Breast epithelium (tissue), 4 donors: ENCODE measurements at places on chromosomes 5 and 9.

DNA sequence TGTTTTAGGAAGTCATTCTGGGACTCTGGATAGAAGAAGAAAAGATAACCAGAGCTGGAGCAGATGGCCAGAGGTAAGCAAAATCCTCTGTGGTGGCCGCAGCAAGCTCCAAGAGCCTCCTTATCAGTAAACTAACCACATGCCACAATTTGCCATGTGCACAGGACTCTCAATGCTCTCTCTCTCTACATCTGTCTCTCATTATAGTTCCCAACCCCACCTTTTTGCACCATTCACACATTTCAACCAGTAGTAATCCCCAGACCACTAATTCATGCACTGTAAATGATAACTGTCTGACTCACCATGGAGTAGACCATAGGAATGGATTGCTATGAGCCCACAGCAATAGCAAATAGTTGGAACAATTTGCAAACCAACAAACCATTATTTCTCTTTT is 526.1 kb downstream of the TLR4 start:
- no peaks in the 10 kb centered on the region for H3K4me1 ChIP-seq
- no peak overlapping the region for H3K27ac ChIP-seq
- DNase-seq: no peak
- H3K27me3 ChIP-seq: no peaks in the 10 kb centered on the region
- no peaks in the 10 kb centered on the region for H3K36me3 ChIP-seq

GRCh38 chr9:114214686-114215414 is 59.5 kb downstream of the COL27A1 start:
- H3K4me1 ChIP-seq: no peaks in the 10 kb centered on the region
- no peak overlapping the region for H3K4me3 ChIP-seq
- H3K36me3 ChIP-seq: no peaks in the 10 kb centered on the region
- H3K27me3 ChIP-seq: no peaks in the 10 kb centered on the region
- H3K27ac ChIP-seq: no peak overlapping the region

DNA sequence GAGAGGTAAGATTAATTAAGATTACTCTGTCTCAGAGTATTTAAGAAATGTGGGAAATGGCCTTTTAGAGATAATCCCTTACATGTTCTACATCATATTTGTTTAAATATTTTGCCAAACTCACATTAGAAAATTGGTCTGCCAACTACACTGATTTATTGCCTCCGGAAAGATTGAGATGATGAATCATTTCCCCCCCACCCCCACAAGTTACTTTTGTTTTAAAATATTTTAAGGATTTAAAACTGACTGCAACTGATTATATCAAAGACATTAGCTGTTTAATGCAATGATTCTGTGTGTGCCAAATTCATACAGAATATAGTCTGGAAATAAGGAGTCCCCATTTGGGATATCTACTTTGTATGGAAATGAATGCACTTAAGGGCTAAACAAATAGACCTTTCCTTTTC is 674.4 kb downstream of the PRR16 start:
- H3K36me3 ChIP-seq: no peaks in the 10 kb centered on the region
- no peak for DNase-seq
- no peaks in the 10 kb centered on the region for H3K27me3 ChIP-seq
- H3K27ac ChIP-seq: no peak overlapping the region
- no peaks in the 10 kb centered on the region for H3K4me1 ChIP-seq

GRCh38 chr5:123283031-123283430 is 140.2 kb downstream of the CEP120 start:
- no peak overlapping the region for H3K27ac ChIP-seq
- DNase-seq: no peak
- no peak overlapping the region for H3K4me3 ChIP-seq
- no peaks in the 10 kb centered on the region for H3K4me1 ChIP-seq
- no peaks in the 10 kb centered on the region for H3K36me3 ChIP-seq

- no peaks in the 10 kb centered on the region for H3K4me1 ChIP-seq
- H3K36me3 ChIP-seq: no peaks in the 10 kb centered on the region
Observed at GRCh38 chr9:128358861-128359260, 12.3 kb upstream of the URM1 start.

GRCh38 chr9:23171479-23171878 is 654.6 kb downstream of the ELAVL2 start:
- DNase-seq: no peak
- H3K4me1 ChIP-seq: no peaks in the 10 kb centered on the region
- H3K4me3 ChIP-seq: no peak overlapping the region
- no peaks in the 10 kb centered on the region for H3K36me3 ChIP-seq
- H3K27ac ChIP-seq: no peak overlapping the region
- H3K27me3 ChIP-seq: no peaks in the 10 kb centered on the region

DNA sequence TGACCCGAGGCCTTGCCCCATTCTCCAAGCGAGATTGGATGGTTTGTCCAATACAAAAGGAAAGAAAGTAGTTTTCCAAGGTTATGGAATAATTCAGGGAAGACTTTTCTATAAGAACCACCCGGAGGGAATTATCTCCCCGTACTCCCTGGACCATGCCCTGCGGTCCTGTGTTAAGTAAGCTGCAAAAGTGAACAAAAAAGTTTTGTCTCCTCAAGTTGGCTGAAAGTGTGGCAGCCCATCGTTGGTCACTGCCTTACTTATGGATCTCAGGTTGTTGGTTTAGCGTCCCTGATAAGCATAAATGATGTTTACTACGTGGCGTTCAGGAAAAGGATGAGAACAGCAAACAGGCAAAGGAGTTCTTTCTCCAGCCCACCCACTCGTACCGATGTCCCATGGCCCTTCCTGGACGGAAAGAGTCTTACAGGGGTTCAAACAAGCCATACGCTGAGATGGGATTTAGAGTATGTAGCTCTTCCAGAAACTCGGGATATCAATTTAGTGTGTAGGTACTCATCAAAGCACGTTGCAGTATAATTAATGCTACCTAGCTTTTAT is 413 bp upstream of the AUH start:
- H3K27ac ChIP-seq: peak overlapping the region; percentile 94
- H3K4me1 ChIP-seq: no peaks in the 10 kb centered on the region
- no peaks in the 10 kb centered on the region for H3K27me3 ChIP-seq
- no peaks in the 10 kb centered on the region for H3K36me3 ChIP-seq
- H3K4me3 ChIP-seq: peak overlapping the region; percentile 95

GRCh38 chr5:178895615-178896571 is at the start of gene ZFP2:
TSS of gene ZFP2 (plus strand) at chr5:178895913. CDS start at chr5:178931314, 35,401 bp downstream.
- H3K36me3 ChIP-seq: no peaks in the 10 kb centered on the region
- DNase-seq: no peak
- peak within 1 kb of the TSS; percentile 90 for H3K27ac ChIP-seq
- H3K4me1 ChIP-seq: no peaks in the 10 kb centered on the region

GRCh38 chr9:109423877-109424276 is 74.2 kb downstream of the PTPN3 start:
- no peaks in the 10 kb centered on the region for H3K27me3 ChIP-seq
- H3K36me3 ChIP-seq: no peaks in the 10 kb centered on the region
- H3K4me3 ChIP-seq: no peak overlapping the region
- no peaks in the 10 kb centered on the region for H3K4me1 ChIP-seq
- DNase-seq: no peak
- H3K27ac ChIP-seq: no peak overlapping the region

- H3K27ac ChIP-seq: no peak overlapping the region
- no peaks in the 10 kb centered on the region for H3K4me1 ChIP-seq
- H3K4me3 ChIP-seq: no peak overlapping the region
- no peaks in the 10 kb centered on the region for H3K27me3 ChIP-seq
Observed at GRCh38 chr5:25439025-25439424, 794.2 kb upstream of the CDH10 start.

DNA sequence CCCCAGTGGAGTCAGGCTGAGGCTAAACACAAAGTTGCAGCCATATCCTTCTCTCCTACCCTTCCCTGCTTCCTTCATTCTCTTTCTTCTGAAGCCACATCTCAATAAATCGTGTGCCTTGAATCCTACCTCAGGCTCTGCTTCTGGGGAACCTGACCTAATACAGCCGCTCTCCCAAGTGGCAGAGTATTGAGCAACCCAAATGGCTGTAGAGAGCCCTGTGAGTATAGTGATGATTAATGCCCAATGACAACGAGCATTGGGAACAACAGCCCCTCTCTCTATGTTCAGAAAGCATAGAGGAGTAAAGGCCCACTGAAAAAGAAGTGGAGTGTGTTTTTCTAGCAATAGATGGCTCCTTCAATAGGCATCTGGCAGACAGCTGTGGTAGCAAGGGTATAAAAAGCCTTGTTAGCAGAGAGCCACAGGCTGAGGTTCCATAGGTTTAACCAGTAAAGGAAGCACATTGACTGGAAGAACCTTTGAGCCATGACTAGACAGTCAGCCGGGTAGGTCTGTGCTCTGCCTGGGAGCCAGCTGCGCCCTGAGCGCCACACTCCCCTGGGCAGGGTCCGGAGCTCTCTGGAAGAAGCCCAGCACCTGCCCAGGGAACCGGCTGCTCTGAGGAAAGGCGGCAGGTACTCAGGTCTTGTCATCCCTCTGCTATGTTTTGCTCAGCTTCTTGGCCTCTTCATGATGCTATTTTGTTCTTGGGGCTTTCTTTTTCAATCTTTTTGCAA is 22.6 kb upstream of the HSPA9 start:
- no peaks in the 10 kb centered on the region for H3K4me1 ChIP-seq
- H3K36me3 ChIP-seq: no peaks in the 10 kb centered on the region
- H3K4me3 ChIP-seq: no peak overlapping the region
- H3K27ac ChIP-seq: no peak overlapping the region

- DNase-seq: no peak
- H3K27me3 ChIP-seq: no peaks in the 10 kb centered on the region
- peaks cover 4% of the 10 kb centered on the region for H3K4me1 ChIP-seq
- no peak overlapping the region for H3K27ac ChIP-seq
Observed at GRCh38 chr5:66884564-66885243, 288.5 kb downstream of the MAST4 start.

DNA sequence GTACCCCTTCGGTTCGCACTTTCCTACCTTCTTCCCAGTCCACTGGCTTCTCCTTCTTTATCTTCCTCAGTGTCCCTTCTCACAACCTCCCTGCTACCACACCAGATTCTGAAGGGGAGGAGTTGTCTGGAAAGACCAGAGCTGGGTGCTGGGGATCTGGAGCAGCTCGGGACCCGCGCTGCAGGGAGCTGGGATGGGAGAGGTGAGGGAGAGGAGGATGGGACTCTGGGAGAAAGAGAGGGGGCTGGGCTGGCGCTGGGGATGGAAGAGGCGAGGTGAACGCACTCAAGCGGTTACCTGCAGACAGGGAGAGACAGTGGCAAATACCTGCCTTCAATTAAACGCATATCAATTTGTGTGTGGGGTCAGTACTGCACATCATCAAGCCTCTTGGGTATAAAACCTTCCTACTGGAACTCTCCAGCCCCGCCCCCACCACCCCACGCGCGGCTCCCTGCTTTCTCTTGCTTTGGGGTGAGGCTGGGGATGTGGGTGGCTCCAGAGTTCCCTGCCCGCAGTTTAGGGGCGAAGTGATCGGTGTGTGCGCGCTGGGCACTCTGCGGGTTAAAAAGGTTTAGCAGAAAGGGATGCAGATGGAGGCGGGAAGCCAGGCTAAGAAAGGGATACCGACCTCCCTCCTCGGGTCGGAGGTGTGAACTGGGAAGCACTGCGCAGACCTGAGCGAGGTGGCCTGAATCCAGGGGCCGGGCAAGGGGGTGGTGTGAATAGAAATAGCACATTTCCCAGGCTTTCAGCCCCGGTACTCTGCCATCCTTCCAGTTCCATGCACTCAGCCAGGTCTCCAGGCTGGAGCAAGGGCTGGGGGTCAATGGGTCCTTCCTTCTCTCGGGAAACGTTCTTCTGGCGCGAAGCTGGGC is 977 bp upstream of the PAM start:
- H3K36me3 ChIP-seq: no peaks in the 10 kb centered on the region
- H3K27me3 ChIP-seq: no peaks in the 10 kb centered on the region
- no peaks in the 10 kb centered on the region for H3K4me1 ChIP-seq

DNA sequence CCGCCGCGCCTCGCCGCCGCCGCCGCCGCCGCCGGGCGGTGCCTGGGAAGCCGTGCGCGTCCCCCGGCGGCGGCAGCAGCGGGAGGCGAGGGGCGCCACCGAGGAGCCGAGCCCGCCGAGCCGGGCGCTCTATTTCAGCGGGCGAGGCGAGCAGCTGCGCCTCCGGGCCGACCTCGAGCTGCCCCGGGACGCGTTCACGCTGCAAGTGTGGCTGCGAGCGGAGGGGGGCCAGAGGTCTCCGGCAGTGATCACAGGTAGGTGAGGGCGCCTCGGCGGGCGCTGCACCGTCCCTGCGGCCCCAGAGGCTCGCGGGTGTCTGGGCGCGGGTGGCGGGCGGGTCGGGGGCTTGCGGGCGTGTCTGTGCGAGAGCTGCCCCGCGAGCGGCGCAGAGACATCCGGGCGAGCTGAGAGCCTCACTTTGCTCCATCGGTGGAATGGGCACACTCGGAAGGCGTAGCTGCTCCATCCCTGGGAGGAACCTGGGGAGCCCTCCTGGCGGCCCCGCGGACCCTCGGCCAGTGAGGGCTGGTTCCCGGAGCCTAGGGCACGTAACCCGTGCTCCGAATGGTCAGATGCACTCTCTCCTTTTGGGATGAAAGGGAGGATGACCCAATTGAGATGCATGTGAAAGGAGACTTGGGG is 864 bp downstream of the PAPPA start:
- H3K36me3 ChIP-seq: no peaks in the 10 kb centered on the region
- peak overlapping the region; percentile 73 for H3K27ac ChIP-seq
- H3K27me3 ChIP-seq: peaks cover 4% of the 10 kb centered on the region
- H3K4me1 ChIP-seq: no peaks in the 10 kb centered on the region
- peak overlapping the region; percentile 58 for H3K4me3 ChIP-seq
